ENCODE measurements at places on chromosomes 13 and 19.

GRCh38 chr19:55345818-55346724, 6.4 kb downstream of the KMT5C start:
- DNase-seq = no peak

GRCh38 chr19:35027851-35028599, 2.2 kb upstream of the SCN1B start:
- no peak for DNase-seq

- no peak for DNase-seq
Measured at GRCh38 chr13:99965329-99966000, 6.1 kb downstream of the ZIC5 start.

DNA sequence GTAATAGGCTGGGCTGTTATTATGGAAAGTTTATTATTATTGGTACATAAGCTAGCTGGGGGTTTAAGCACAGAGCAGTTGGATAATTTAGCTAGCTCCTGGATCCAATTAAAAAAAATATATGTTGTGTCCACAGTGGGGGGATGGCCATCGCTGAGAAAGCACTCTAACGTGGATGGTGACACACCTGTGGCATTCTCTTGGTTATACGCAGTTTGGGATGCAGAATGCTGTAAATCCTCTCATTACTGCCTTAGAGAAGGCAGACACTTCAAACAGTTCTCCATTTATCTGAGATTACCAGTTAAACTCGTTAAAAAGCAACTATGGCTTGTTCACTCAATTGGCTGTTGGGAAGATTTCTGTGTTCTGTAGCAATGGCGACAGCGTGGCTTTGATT, 2.4 kb upstream of the ZNF536 start:
- no peak for DNase-seq

Measured in activated CD4-positive, alpha-beta memory T cell treated with anti-CD3 and anti-CD28 coated beads, Interleukin-2, amount 10 ng/mL, durations not matched to agents 7 days and 5 days (primary cell).